Fibroblast of skin of right biceps (primary cell): ENCODE measurements at places on chromosomes 2 and 18.

GRCh38 chr2:55869637-55870325 lies 53.8 kb downstream of the EFEMP1 start:
- peak; percentile 94 for DNase-seq

- DNase-seq, result no peak
Observed at GRCh38 chr18:77530732-77531131, 281.1 kb downstream of the GALR1 start.

GRCh38 chr18:28048612-28049011 lies 128.3 kb downstream of the CDH2 start:
- no peak for DNase-seq

GRCh38 chr2:157900684-157901083 lies 24.6 kb upstream of the ACVR1 start:
- DNase-seq, result no peak

- DNase-seq, result no peak
Observed at GRCh38 chr2:206573793-206574192, 68.5 kb upstream of the FAM237A start.

GRCh38 chr2:75416420-75417342 lies 144.1 kb downstream of the EVA1A start:
- DNase-seq, result no peak

DNA sequence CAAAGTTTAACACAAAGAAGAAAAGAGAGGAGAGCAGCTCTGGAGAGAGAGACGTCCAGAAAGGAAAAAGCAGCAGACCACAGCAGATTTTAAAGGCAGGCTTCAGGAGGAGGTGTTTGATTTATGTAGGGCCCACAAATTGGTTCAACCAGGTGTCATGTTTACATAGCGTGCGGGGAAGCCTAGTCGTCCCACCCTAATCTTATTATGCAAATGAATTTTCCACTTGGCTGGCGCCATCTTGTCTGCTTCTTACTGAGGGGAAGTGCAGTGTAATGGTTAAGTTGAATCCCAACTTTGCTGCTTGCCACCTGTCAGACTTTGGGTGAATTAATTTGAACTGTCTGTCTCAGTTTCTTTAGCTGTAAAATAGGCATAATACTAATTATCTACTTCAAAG lies 282.4 kb upstream of the CYRIA start:
- DNase-seq, result no peak

DNA sequence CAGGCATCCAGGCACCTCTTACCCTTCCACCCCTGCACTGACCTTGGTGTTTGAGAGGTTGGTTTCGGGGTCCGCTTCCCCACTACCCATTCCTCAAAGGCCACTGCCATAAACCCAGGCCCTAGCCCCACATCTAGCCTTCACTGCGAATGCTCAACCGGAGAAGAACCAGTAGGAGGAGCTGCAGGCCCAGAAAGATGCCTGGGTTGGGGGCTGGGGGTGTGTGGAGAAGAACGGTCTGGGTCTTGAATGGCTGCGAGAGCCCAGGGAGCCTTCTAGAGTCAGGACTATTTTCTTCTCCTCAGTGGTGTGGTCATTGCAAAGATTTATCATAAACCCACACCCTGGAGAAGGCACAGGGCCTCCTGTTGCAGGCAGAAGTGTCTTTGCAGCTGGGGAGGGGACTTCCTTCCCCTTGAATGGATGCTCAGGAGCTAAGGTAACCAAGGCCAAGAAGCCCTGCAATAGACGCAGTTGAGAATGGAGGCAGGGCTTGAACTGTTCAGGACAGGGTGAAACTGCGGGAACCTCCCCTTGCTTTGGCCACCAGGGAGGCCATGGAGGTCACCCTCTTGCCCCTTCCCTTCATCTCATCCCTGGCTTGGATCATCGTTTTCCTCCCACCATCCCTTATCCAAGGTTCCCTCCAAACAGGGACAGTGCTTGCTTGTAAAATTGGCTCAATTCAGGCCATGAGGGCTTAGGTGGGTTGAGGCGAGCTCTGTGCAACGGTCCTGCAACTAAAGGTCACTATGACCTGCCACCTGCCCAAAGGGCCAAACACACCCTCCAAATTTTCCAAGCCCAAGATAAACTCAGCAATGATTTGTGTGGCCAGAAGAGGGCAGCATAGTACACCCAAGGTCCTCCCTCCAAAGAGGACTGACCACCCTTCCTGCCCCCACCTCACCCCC lies 20.9 kb downstream of the THNSL2 start:
- peak; percentile 21 for DNase-seq

- no peak for DNase-seq
Observed at GRCh38 chr2:152034257-152034801, 64.5 kb downstream of the CACNB4 start.

DNA sequence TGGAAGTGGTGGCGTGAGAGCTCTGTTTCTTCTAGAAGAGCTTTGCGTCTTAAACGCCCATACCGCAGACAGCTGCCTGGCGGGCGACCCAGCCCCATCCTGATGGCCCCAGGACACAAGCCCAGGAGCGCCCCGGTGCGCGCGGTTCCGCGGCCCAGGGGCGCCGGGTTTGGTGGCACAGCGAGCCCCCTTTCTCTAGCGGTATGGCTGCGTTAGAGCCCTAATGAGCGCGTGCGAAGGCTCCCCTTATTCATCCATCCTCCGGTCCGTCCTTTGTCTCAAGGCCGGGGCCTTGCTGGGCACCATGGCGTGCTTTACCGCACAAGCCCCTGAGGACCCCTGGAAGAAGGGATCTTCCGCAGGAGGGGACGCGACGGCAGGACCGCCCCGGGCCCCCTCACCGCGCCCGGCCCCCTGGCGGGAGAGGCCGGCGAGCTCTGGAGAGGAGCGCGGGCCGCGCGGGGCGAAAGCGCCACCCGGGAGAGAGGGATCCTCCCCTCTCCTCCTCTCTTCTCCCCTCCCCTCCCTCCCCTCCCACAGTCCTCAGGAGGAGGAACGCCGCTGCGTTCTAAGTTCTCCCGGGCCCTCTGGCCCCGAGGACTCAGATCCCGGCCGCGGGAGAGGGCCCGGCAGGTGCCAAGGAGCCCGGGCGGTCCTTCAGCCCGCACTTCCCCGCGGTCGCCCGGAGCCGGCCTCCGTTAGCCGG lies 626 bp upstream of the SLC1A4 start:
- peak; percentile 91 for DNase-seq

- no peak for DNase-seq
Observed at GRCh38 chr2:59776726-59777008, 776.8 kb downstream of the BCL11A start.

- DNase-seq, result no peak
Observed at GRCh38 chr18:62125702-62126101, 61.2 kb downstream of the PIGN start.

GRCh38 chr18:10094154-10094553 lies 180.3 kb downstream of the VAPA start:
- DNase-seq, result peak; percentile 28

GRCh38 chr18:22613058-22613690 lies 195.5 kb upstream of the CTAGE1 start:
- no peak for DNase-seq

GRCh38 chr2:96493072-96493471 lies 12.1 kb downstream of the NEURL3 start:
- DNase-seq, result no peak

- no peak for DNase-seq
Observed at GRCh38 chr18:55440988-55441387, 147.0 kb downstream of the TCF4 start.

GRCh38 chr2:230661072-230661957 lies 51.3 kb upstream of the CAB39 start:
- DNase-seq, result no peak

- DNase-seq, result no peak
Observed at GRCh38 chr2:132617989-132618388, 52.0 kb downstream of the LYPD1 start.

DNA sequence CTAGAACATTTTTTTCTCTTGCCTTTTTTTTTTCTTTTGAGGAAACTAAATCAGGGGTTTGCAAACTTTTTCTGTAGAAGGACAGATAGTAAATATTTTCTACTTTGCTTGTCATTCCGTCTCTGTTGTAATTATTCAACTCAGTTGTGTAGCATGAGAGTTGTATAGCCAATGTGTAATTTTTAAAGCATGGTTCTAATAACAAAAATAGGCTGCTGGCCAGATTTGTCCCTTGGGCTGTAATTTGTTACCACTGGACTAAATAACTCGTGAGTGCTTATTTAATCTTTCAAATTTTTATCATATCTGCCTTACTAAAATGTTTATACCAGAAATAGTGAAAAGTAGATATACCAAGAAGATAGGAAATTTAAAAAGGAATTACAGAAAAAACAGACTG lies 43.0 kb downstream of the CCDC148 start:
- peak; percentile 30 for DNase-seq

- DNase-seq, result no peak
Observed at GRCh38 chr18:5237083-5237722, 40.1 kb upstream of the AKAIN1 start.
